ENCODE measurements at places on chromosomes 4 and X. TPM values are rescaled to one million over a fixed set of nuclear protein-coding genes. Genes with fewer than 3 reads are reported as not detected.

NUP62CL gene
- total RNA-seq: 1.3 TPM

SCML1 gene
- 3.2 TPM for total RNA-seq

BEX2 gene
- total RNA-seq: 14.3 TPM

NLRP2B gene
- total RNA-seq: 0.34 TPM

DNA sequence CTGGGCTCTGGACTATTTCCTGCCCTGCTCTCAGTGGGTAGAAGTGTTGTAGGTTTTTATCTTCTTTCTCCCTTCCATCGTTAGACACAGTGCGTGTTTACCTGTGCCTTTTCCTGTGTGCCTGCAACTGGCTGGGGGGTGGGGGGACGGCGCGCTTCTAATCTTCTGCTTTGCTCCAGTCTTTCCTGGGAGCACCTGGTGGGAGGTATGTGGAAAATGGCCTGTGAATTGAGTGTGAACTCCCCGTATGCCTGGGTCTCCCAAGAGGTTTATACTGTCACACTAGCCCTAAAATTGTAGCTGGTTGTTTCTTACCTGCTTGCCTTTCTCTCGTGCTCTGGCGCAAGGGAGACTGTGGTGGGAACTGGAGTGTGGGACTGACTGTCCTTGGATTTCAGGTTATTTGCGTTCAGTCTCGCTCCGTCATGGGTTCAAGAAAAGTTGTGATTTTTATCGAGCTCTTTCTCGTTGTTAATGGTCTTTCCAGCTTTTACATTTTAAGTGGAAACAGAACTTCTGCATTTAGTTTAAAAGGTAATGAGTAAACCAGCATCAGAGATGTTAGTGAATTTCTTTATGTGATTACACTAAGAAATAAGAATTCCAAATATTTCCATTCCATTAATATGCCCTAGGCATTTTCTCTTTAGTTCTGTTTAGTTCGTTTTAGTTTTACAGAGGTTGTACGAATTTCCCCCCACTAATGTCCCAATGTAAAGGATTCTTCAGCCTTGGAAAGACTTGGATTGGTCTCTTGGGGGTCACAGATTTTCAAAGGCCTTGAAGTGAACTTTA lies 15.3 kb downstream of the MRPL1 start:
- DNase-seq: no peak

- no peak for DNase-seq
These were observed 59.9 kb downstream of the TRIML1 start for GRCh38 chr4:188198982-188199792.

Data from lower leg skin (tissue), 4 donors.